ENCODE measurements at places on chromosomes 16 and 17.

GRCh38 chr17:35313875-35314409 is 59.5 kb downstream of the SLFN11 start:
- no peak for DNase-seq

DNA sequence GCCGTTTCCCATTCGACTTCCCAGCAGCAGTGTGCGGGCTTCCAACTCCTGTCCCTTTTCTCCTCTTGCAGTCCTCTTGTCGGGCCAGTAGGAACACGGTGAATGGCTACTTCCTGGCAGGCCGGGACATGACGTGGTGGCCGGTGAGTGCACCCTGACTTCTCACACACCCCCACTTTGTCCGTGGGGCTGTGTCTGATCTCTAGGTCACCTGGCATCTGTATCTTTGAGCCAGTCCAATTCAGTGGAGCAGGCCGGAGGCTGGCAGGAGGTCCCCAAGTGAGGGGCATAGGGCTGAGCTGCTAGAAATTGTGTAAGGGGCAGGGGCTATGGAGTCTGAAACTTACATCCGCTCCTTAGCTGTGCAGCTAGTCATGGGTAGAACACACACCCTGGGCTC is 6.6 kb downstream of the SLC5A10 start:
- no peak for DNase-seq

- no peak for DNase-seq
Observed at GRCh38 chr16:89312194-89312593, 94.7 kb downstream of the ZNF778 start.

- DNase-seq = no peak
Observed at GRCh38 chr17:59616253-59616920, 3.3 kb upstream of the CLTC start.
